Endodermal cell (in vitro differentiated cells): ENCODE measurements at places on chromosomes 1 and 21. TPM values are rescaled to one million over a fixed set of nuclear protein-coding genes. Genes with fewer than 3 reads are reported as not detected.

- no peak for DNase-seq
Measured at GRCh38 chr1:114164840-114165543, 11.3 kb upstream of the SYT6 start.

DNA sequence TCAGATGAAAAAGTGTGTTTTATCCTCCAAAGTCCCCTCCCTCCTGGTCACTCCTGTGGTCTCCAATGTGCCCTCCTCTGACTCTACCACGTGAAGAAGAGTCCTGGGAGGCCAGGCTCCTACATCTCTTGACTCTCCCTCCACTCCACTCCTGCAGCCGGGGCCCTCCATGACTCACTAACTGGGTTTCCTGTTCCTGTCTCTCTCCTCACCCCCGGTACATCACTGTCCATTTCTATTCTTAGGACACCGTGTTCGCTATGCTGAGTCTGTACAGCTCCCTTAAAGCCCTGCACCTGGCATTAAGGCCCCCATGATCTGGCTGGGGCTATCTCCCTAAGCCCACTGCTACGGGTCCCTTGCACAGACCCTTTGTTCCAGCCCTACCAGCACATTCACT, 93.4 kb downstream of the BCAR3 start:
- no peak for DNase-seq

GRCh38 chr1:97999320-97999719, 78.5 kb upstream of the DPYD start:
- no peak for DNase-seq

Gene DNAJC16
- total RNA-seq = 16.4 to 23.2 TPM (median 23.1 TPM) in 3 replicates

Gene ANKRD65
- 1.6 to 3.5 TPM (median 2.7 TPM) in 3 replicates for total RNA-seq

- no peak for DNase-seq
Measured at GRCh38 chr1:77407738-77408375, 126.0 kb downstream of the AK5 start.

DNA sequence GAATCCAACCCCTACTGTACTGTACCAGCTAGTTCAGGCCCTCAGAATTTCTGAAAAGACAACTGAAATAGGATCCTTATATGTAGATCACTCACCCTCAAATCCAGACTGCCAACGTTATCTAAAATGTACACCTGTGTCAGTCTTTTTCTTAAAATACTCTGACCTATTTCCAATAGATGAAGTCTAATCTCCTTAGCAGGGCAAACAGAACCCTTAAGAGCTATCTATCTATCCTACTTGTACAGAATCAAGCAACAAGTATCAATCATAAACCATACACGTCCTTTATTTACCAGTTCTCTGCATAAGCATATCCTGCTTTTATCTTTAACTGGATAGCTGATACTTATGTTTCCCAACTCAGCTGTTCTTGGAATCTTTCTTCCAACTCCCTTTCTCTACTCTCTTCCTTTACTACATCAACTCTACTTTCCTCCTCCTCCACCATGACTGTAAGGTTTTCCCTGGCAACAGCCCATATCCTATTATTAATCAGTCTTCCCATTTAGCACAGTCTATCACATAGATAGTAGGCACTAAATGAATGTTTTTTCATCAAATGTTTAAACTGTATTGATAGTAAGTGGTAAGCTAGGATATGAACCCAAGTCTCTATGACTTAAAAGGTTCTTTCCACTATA, 2.8 kb downstream of the LRIF1 start:
- DNase-seq = no peak

Gene MAP10
- total RNA-seq = 2.2 to 4.5 TPM (median 3.9 TPM) in 3 replicates

Gene CD2
- not detected in 3 replicates for total RNA-seq

GRCh38 chr21:17988102-17988437, 168.9 kb upstream of the C21orf91 start:
- DNase-seq = no peak

DNA sequence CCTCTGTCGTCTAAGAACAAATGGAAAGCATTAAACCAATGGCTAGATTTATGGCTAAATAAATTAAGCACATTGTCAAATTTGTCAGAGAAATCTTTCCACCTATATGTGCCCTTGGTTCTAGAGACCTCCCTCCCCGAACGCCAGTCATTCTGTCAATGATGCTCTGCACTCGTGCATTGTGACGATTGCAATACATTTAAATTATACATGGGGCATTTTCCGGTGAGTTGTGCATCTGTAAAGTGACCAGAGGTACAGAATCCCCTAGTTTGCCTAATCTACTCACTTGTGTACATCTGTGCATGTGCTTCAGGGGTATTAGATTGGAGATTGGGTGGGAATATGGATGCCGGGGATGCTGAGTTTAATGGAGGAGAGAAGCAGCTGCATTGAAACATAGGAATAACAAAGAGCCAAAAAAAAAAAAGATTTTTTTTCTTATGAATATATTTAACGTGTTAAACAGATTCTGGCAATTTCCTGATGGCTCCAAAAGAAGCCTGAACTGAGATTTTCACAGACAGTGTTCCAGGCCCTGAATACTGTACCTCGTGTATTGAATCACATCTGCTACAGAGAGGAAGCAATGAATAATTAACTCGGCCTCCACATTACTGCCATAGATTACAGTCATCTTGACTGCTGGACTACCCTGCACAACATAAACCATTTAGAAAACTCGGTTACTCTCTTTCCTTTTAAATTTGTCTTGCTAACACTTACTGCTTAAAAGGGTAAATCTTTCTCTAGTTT, 149.0 kb upstream of the C1orf87 start:
- no peak for DNase-seq

- no peak for DNase-seq
Measured at GRCh38 chr1:43824795-43825194, 108.8 kb upstream of the ARTN start.

DNA sequence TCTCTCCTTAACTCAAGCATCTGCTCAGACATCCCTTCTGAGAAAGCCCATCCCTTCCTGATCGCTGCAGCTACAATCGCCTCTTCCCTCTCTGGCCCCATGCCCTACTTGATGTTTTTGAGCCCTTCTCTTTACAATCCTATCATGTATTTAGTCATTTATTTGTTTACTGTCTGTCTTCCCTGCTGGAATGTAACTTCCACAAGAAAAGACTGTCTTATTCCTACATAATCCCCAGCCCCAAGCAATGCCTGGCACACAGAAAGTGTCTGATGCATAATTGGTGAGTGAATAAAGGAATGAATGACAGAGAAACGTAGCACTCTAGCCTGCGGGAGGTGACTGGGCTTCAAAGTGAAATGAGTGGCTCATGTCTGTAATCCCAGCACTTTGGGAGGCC, 25.4 kb downstream of the ECE1 start:
- DNase-seq = no peak

- DNase-seq = no peak
Measured at GRCh38 chr1:1603671-1604373, 3.9 kb upstream of the FNDC10 start.

Gene HTR6
- 0.32 TPM in 1 of 3 replicates, not detected in the others for total RNA-seq

- DNase-seq = no peak
Measured at GRCh38 chr1:231035799-231036198, 4.3 kb downstream of the FAM89A start.

GRCh38 chr1:9589144-9589718, 520 bp downstream of the TMEM201 start:
- peak; percentile 73 for DNase-seq

- no peak for DNase-seq
Measured at GRCh38 chr1:64568171-64568450, 98.2 kb downstream of the CACHD1 start.

Gene FAM151A
- total RNA-seq = not detected in 3 replicates

Gene CCDC30
- 5.3 to 6.4 TPM (median 6.2 TPM) in 3 replicates for total RNA-seq

GRCh38 chr21:36155603-36156338, 853 bp upstream of the DOP1B start:
- DNase-seq = peak; percentile 68

DNA sequence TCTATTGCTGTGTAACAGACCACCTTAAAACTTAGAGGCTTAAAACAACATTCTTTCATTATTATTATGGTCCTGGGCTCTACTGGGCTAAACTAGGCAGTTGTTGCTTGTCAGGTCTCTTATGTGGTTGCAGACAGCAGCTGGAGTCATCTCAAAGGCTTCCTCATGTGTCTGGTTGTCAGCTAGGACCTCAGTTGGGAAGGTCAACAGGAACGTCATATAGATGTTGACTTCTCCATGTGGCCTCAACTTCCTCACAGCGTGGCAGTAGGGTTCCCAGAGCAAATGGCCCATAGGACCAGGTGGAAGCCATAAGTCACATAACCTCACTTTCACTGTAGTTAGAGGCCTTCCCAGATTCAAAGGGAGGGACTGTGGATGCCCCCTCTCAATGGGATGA, 15.4 kb upstream of the MEF2D start:
- DNase-seq = no peak

DNA sequence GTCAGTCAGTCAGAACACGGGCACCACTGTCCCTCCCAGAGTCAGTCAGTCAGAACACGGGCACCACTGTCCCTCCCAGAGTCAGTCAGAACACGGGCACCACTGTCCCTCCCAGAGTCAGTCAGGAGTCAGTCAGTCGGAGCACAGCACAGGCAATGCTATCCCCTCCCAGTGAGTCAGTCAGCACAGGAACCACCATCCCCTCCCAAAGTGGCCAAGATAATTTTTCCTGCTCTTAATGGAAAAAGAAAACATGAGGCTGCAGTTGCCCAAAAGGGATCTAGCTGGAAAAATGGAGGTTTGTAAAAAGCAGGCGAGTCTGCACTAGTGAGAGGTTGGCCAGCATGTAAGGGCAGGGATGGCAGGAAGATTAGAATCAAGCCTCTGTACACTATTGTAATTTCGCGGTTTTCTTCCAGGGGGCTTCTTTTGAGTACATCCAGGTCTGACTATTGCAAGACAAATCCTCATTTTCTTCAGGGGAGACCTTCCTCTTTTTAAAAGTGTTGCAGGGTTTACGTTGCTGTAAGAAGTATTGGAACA, 213.8 kb downstream of the SIPA1L2 start:
- no peak for DNase-seq

GRCh38 chr1:230431527-230431926, 5.4 kb upstream of the PGBD5 start:
- no peak for DNase-seq

DNA sequence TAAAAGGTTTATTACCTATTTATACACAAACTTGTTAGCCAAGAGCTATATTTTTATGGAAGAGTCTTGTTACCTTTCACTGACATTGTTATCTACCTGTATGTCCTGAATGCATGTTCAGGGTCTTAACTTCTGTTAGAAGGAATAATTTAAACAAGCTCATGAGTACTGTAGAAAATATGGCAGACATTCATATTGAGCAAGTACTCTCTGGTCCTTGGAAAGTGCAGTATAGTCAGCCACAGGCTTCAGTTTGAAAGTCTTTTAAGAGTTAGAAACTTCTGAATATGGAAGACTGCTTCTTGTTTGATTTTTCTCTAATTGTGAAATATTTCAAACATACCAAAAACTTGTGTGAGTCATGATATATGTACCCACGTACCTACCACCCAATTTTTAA, 16.6 kb downstream of the DIP2A start:
- no peak for DNase-seq

DNA sequence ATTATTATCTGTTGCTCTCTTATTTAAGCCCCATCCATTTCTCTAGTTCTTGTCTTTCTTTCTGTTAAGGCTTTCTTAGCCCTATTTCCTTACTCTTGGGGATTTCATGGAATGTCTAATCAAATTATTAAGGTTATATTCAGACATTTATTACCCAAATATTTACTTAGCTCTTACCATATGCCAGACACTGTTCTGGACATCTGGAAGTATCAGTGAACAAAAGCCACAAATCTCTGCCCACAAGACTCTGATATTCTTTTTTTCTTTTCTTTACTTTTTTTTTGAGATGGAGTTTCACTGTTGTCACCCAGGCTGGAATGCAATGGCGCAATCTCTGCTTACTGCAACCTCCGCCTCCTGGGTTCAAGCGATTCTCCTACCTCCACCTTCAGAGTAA, 74.3 kb upstream of the NBL1 start:
- DNase-seq = no peak

- no peak for DNase-seq
Measured at GRCh38 chr1:2053784-2054376, 3.7 kb downstream of the PRKCZ start.

GRCh38 chr1:206000641-206001339, 2.4 kb downstream of the RAB7B start:
- peak; percentile 43 for DNase-seq

Gene SLC25A34
- 2.5 and 3.5 TPM in 2 replicates for total RNA-seq

- no peak for DNase-seq
Measured at GRCh38 chr21:31173881-31174555, 135.7 kb upstream of the KRTAP19-8 start.

GRCh38 chr1:5992814-5993555, 760 bp upstream of the NPHP4 start:
- DNase-seq = peak; percentile 75

DNA sequence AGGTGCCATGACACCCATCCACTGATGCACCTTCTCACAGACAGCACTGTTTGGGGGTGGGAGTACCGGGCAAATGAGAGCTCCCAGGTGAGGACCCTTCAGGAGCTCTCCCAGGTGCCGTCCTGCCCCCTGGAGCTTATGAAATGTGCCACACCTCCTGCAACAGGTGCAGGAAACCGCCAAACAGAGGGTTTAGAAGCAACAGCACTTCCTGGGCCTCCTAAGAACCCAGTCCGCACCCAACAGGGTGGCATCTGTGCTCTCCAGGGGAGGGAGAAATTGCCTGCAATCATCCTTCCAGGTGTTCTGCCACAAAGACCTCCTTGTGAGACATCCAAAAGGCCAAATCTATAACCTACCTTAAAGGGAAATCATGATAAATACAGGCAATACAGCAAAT, 87.7 kb upstream of the ATP1B1 start:
- DNase-seq = no peak

- DNase-seq = no peak
Measured at GRCh38 chr1:237416924-237417655, 375.1 kb downstream of the RYR2 start.

- DNase-seq = no peak
Measured at GRCh38 chr1:196910215-196910614, 22.4 kb downstream of the CFHR4 start.

- no peak for DNase-seq
Measured at GRCh38 chr1:187465441-187465840, 636.7 kb downstream of the PLA2G4A start.

GRCh38 chr1:6646499-6647148, 22.0 kb downstream of the THAP3 start:
- peak; percentile 72 for DNase-seq

GRCh38 chr21:35850029-35850428, 210.3 kb downstream of the SETD4 start:
- DNase-seq = no peak

DNA sequence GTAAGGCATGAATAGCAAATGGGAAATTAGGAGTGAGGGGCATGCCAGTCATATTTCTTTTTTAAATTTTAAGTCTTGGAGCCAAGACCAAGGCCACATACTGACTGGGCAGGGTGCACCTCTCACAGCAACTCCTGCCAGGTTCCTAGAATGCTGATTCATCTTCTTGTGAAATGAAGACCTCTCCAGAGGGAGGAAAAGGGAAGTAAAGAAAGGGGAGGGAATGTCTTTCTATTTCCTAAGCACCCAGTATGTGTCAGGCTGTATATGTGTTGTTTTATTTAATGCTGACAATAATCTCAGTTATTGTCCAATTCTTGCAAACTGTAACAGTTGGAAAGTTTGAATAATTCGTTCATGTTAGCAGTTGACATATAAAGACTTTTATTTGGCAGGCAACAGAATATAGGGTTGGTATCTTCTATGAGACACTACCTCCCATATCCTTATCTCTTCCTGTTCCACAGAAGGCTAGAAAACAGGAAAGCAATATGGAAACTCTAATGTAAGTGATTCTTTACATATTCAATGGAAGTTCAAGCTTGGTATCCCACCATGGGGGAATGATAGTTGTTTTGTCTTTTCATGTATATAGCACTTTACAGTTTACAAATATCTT, 259.1 kb upstream of the USP24 start:
- DNase-seq = no peak

Gene KLHDC8A
- 0.50 and 0.53 TPM in 2 replicates for total RNA-seq

Gene CD1D
- total RNA-seq = 1.7 to 3.0 TPM (median 1.9 TPM) in 3 replicates

Gene SPRR3
- 0.27 TPM in 1 of 2 replicates, not detected in the other for total RNA-seq

GRCh38 chr1:174841747-174842146, 158.0 kb upstream of the CACYBP start:
- no peak for DNase-seq

Gene TMPRSS15
- total RNA-seq = 0.13 and 0.25 TPM in 2 replicates
